ENCODE measurements at places on chromosomes 2 and 18.

DNA sequence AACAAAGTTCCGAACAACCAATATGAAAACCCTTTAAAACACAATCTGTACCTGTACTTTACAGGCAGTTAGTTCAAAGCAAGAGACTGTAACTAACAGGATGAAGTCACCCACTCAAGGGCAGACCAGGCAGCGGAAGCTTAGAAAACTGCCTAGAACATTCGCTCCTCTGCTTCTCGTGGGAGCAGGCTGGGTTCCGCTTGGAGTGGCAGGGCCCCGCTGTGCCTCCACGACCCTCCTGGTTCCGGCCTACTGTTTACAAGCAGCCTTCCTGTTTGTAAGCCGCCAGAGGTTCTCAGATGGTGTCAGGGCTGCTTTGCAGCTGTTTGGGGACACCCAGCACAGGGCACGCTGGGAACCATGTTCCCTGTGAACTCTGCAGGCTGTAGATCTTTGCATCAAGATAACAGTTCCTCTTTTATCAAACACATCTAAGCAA is 31.3 kb downstream of the CIB4 start:
- DNase-seq = peak; percentile 39

DNA sequence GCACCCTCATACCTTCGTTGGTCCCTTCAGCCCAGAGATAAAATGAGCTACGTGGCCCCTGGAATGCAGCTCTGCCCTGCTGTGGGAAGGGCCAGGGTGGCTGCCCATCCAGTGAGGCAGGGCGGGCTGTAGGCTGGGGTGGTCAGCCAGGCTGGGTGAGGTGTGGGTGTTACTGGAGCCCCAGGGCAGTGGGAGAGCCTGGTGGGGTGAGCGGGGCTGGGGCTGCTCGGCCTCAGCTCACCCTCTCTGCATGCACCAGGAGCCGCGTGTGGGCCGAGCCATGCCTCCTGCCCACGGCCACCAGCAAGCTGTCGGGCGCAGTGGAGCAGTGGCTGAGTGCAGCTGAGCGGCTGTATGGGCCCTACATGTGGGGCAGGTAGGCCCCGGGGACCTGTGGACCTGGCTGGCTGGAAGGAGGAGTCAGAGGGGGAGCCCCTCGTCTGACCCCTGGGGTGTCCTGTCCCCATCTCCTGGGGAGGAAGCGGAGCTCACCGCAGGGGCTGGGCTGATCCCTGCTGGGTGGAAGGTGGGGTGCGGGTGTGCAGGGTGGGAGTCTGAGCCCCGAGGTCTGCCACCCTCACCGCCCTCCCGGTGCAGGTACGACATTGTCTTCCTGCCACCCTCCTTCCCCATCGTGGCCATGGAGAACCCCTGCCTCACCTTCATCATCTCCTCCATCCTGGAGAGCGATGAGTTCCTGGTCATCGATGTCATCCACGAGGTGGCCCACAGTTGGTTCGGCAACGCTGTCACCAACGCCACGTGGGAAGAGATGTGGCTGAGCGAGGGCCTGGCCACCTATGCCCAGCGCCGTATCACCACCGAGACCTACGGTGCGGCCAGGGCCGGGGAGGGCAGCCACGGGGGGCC is 5.5 kb downstream of the RNPEPL1 start:
- DNase-seq = no peak

GRCh38 chr2:159202568-159203071 is 83.9 kb downstream of the WDSUB1 start:
- DNase-seq = peak; percentile 77

DNA sequence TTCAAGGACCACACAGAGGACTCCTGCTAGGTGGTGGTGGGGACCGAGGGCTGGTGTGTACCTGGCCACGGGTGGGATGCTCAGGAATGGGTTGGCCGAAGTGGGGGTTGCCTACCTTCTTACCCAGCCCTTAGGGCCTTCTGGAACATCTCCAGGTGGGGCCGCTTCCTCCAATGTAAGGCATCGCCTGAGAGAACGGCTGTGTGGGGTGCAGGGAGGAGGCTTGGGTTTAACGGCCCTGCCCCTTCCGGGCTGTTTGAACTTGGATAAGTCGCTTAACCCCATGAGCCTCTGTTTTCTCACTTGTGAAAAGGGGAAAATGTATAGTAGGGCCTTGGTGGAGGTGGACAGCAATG is 35.0 kb downstream of the EMILIN2 start:
- DNase-seq = no peak

DNA sequence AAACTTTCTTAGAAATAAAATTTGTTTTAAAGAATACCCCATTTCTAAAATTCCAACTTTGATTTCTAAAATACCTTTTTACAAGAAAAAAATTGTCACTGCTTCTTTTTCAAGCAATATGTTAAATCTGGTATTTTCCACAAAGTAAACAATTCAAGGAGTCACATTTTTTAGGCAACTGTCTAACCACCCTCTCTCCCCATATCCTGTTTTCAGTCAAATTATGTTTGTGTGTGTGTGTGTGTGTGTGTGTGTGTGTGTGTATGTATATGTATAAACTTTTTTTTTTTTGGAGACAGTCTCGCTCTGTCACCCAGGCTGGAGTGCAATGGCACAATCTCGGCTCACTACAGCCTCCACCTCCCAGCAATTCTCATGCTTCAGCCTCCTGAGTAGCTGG is 59.3 kb downstream of the ADNP2 start:
- no peak for DNase-seq

- no peak for DNase-seq
Observed at GRCh38 chr2:148578493-148578884, 66.1 kb upstream of the EPC2 start.

GRCh38 chr18:51391731-51392130 is 194.2 kb upstream of the MEX3C start:
- DNase-seq = no peak

DNA sequence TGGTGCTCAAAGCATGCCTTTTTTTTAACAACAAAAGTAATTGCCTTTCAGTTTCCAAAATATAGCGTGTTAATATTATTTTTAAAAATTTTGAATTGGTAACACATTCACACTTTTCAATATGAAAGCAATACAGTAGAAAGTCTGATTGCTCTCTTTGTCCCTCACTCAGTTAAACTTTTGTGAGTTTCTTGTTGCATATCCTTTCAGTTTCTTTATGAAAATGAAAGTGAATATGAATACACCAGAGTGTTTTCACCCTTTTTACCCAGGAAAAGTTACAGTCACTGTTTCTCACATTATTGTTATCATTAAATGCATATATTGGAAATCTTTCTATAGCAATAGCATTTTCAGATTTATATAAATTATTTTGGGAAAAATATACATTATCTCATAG is 377.4 kb upstream of the CRIM1 start:
- no peak for DNase-seq

GRCh38 chr2:6358546-6358945 is 507.2 kb downstream of the CMPK2 start:
- DNase-seq = no peak

- DNase-seq = no peak
Observed at GRCh38 chr2:40436093-40436475, 15.8 kb downstream of the SLC8A1 start.

Measured in body of pancreas (tissue), 4 donors.